Peyer's patch (tissue), 4 donors: ENCODE measurements at places on chromosomes 3 and 15.

DNA sequence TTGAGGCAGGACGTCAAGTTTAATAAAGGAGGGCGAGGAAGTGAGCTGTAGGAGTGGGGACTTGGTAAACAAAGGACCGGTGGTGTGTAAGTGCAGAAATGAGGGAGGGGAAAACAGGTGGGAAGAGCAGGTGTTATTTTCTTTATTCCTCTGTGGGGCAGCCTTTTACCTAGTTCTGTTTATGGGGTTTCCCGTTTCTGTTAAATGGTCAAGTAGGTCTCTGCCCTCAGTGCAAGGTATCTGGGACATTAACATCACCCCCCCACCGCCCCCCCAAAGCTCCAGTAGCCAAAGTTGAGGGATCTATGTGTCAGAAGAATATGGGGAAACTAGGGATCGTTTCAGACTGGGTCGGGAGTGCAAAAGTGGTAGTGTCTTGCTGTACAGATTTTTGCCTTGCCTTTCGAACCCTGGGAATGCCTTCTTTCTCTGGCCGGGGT, 893 bp downstream of the MGA start:
- no peak for DNase-seq

DNA sequence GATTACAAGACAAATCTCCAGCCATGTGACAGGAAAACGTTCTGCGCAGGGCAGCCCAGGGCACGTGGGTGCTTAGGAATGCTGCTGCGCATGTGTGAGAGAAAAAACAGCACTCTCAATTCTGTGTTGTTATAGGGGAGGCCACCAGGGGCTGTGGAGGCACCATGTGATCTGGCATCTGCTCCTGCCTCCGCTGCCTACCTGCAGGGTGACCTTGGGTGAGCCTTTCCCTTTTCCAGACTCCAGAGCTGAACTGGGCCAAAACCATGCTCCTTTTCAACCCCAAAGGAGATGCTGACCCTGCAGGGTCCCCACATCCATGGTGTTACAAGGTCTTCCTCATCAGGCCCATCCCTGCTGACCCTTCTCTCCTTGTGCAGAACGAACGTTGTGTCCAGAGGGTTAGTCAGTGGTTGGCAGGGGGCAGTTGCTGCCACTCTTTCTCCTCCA, 81.5 kb upstream of the RASGRF1 start:
- no peak for DNase-seq

GRCh38 chr15:78734451-78735064, 76.7 kb downstream of the ADAMTS7 start:
- DNase-seq, result no peak

DNA sequence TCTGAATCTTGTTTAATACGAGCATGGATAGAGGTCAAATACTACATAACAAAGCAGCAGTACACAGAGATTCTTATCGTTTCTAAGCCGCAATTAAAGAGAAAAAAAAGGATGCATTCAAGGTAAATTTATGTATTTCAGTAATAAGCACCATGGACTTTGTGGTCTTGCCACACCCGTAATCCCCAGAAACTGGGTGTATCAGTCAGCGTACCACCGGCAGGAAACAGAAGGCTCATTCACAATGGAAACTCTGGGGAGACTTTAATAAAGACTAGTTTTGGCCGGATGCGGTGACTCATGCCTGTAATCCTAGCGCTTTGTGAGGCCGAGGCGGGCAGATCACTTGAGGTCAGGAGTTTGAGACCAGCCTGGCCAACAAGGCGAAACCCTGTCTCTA, 81.9 kb upstream of the ZNF280D start:
- DNase-seq, result peak; percentile 53

DNA sequence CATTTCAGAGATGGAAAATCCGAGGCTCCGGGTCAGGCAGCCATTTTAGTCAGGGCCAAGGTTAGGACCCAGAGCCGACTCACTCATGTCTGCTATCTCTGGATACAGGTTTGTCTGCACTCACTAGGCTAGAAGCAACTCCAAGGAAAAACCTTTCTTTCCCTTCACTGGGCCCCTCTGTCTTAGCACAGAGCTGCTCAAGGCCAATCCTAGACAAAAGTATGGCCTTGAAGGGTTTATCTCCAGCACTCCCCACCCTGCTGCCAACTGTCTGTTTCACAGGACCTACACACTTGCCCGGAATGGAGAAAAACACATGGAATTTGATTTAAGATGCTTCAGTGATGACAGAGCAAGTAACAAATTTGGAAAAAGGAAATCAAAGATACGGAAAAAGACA, 25.6 kb downstream of the ACAN start:
- no peak for DNase-seq

- DNase-seq, result no peak
Measured at GRCh38 chr3:71551311-71551919, 32.1 kb downstream of the FOXP1 start.
